ENCODE measurements at places on chromosomes 11 and 22.

DNA sequence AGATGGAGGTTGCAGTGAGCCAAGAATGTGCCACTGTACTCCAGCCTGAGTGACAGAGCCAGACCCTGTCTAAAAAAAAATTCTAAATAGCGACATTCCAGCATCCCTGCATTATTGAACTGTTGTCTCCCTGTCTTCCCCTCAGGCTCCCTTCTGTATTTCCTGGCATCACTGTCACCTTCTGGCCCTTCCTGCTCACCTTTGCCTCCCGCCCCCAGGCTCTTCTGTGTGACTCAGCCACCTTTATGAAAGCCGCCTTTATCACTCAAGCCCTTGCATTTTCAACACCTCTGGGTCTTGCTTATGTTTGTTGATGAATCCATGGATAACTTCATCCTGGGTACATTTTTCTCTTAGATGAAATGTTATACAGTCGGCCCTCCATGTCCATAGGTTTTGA lies 21.1 kb downstream of the UBASH3B start:
- DNase-seq, result no peak

DNA sequence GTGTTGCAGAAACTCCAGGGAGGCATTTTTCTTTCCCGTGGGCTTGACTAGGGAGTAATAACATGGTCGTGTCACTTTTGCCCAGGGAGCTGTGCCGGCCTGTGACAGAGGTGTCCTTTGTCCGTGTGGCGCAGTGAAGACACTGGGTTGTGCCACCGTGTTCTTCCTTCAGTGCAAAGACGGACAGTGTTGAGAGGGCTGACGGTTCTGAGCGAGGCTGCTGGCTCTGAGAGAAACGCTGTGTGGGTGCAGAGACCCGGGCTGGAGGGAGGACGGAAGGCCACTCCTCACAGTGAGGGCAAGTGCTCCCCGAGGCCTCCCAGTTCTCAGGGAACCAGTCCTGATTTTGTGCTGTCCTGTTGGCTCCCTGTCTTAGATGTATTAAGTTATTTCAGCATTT lies 20.2 kb downstream of the NUP50 start:
- DNase-seq, result no peak

GRCh38 chr11:33387581-33387980 lies 130.4 kb downstream of the HIPK3 start:
- DNase-seq, result peak; percentile 52

DNA sequence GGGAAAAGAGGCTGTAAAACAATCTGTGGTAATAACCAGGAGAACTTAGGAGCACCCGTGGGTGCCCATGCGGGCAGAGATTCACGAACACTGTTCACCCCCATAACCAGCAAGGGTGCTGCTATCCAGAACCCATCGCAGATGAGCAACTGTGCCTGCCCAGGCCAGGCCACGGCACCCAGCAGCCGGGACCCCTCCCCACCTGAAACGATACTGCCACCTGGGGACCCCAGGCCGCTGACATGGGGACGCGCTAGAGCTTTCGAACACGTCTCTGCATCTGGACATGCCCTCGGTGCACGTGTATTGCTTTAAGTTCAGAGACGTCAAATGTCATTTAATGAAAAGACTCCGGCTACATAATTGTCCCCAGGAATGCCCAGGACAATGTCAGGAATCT lies 14.3 kb upstream of the MUC2 start:
- no peak for DNase-seq

GRCh38 chr11:124442442-124442841 lies 3.1 kb downstream of the OR8B8 start:
- no peak for DNase-seq

- DNase-seq, result peak; percentile 96
Measured at GRCh38 chr11:27718346-27718862, 18.1 kb upstream of the BDNF start.

GRCh38 chr22:36352803-36353507 lies 34.8 kb downstream of the MYH9 start:
- DNase-seq, result no peak

GRCh38 chr11:36164506-36165250 lies 124.5 kb downstream of the COMMD9 start:
- DNase-seq, result peak; percentile 61

- no peak for DNase-seq
Measured at GRCh38 chr22:44776605-44777363, 24.4 kb downstream of the ARHGAP8 start.

DNA sequence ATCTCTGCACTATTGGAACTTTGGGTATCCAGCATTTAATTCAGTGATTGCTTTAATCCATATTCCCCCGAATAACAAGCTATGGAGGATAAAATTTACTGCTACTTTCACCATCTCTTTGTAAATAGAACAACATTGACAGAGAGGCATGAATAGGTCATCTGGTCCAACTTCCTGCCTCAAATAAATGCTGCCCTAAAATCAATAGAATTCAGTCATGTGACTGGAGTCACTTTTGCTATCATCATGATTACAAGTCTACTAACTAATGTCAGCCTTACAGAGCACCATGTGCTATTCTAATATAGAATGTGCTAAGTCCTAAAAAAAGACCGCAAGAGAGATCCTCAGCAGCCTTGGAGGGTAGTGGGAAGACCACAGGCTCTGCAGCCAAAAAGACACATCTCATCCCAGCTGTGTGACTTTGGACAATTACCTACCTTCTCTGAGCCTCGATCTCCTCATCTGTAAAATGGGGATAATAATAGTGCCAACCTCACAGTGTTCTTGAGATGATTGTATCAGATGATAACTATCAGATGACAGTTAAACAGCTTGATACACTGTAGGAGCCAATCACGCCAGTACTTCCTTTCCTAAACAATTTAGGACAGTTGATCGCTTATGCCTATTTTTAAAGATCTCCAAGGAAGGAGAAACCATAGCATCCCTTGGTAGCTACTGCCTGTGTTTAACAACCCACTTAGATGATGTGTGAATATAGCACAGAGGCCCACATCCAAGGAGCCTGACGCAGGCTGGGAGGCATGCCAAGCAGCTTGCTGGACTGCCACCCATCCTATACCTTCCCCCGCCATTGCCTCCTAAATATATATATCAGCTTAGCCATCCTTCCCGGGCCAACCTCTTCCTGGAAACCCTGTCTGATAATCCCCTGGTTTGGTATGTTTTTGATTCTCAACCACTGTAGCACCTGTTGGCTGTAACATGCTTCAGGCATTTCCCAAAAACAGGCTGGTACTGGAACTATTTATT lies 77.3 kb upstream of the PHF21A start:
- DNase-seq, result no peak

DNA sequence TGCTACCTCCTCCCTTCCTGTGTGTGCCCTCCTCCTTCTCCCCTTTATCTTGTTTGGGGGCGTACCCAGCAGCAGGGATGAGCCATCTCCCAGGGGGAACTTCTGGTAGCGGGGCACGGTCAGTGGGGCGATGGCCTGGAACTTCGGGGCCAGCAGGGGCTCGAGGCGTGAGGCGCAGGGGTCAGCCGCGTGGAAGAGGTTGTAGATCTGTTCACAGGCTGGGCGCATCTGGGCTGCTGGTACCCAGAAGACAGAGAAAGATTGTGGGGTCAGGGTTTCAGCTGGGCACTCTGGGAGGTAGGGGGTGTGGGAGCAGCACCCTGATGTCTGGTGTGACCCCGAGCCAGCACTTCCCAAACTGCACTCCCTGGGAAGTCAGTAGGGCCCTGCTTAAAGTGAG lies 9.1 kb downstream of the PITPNM1 start:
- DNase-seq, result no peak

Data from EH (cell line).